ENCODE measurements at places on chromosomes 3 and 15. TPM values are rescaled to one million over a fixed set of nuclear protein-coding genes. Genes with fewer than 3 reads are reported as not detected.

- peak; percentile 49 for DNase-seq
Measured at GRCh38 chr3:181712553-181713279, 991 bp downstream of the SOX2 start.

DNA sequence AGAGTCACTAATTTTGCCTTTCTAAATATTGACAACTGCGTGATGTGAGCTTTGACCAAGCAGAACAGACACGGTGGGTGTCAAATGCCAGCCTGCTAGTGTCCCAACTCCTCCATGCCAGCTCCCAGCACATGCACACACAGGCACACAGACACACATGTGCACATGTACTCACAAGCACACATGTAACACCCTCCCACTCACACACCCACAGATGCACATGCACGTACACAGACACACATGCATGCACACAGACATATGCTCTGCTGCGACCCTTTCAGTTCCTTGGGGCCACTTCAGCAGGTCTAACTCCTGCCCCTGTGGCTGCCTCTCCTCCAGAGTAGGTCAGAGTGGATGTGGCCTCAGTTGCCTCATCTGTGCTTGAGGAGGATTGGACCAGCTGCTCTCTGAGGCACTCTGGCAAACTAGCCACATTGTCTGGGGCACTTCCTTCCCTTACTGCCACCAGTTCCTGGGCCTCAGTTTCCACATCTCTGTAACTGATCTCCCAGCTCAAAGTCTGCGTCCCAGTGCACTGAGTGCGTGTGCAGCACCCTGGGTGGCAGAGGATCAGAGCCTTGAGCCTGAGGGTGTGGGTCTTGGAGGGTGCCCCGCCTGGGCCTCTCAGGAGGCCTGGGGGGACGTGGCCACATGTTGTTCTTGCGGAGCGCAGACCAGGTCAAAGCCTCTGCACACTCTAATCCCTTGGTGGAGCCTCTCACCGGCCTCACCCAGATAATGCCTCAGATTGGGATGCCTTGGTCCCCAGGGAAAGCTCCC lies 55.0 kb upstream of the PRR23E start:
- DNase-seq = no peak

GRCh38 chr15:77516076-77516475 lies 95.4 kb downstream of the HMG20A start:
- no peak for DNase-seq

DNA sequence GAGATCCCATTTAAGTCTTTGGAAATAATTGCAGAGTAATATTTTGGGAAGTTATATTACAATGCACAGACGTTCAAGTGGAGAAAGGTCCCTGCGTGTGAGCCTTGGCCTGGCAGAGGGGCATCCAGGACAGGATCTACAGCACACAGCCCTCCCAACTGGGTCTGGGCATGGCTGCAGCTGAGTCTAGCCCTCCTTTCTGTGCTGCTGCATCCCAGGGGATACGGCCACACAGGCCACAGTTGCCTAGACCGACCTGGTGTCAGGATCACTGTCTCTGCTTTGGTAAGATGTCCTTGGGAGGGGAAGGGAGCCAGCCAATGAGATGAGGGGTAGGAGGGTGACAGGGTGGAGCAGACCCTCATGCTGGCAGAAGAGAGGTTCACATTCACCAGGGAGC lies 46.1 kb downstream of the APBA2 start:
- no peak for DNase-seq

DNA sequence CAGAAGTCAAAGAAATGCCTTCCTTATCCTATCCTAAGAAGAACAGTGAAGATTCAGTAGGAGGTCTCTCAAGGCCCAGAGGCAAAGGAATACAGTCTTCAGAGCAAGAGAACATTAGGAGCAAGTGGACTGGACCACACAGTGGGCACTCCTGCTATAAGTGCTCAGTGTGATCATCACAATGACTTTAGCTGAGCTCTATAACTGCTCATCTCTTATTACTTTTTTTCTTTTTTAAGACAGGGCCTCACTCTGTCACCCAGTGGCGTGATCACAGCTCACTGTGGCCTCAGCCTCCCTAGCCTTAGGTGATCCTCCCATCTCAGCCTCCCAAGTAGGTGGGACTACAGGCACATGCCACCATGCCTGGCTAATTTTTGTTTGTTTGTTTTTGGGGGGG lies 48.1 kb downstream of the COL8A1 start:
- no peak for DNase-seq

Gene SLC22A14
- polyA plus RNA-seq = 0.04 TPM

Data from small intestine (tissue), 16 donors.